ENCODE measurements at places on chromosomes 12 and 14.
A peak's percentile ranks its signal among the peaks of the same experiment; 100 is the strongest.

GRCh38 chr12:34400411-34400881 is 378.1 kb downstream of the ALG10 start:
- DNase-seq, result no peak

- DNase-seq, result no peak
These were observed 25.4 kb downstream of the SVOP start for GRCh38 chr12:108995370-108995992.

DNA sequence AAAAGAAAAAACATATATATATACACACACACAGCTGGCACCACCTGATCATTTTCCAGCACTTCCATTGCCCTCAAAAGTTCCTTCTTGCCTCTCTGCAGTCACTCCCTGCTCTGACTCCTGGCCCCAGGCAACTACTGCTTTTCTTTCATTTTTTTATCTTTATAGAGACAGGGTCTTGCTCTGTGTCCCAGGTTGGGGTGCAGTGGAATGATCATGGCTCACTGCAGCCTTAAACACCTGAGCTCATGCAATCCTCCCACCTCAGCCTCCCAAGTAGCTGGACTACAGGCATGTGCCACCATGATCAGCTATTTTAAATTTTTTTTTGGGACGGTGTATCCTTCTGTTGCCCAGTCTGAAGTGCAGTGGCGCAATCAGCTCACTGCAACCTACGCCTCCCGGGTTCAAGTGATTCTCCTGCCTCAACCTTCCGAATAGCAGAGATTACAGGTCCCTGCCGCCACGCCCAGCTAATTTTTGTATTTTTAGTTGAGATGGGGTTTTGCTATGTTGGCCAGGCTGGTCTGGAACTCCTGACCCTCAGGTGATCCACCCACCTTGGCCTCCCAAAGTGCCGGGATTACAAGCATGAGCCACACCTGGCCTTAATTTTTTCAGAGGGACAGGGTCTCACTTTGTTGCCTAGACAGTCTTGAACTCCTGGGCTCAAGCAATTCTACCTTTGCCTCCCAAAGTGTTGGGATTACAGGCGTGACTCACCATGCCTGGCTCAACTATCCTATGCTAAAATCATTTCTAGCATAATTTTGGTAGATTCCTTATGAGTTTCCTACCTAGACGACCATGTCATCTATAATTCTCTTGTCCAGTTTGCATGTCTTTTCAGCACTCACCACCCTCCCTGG is 7.8 kb downstream of the HSP90AA1 start:
- no peak for DNase-seq

- no peak for DNase-seq
These were observed 3.1 kb upstream of the DDHD1 start for GRCh38 chr14:53156238-53156637.

- no peak for DNase-seq
These were observed 142.3 kb downstream of the RTN1 start for GRCh38 chr14:59728304-59728703.

GRCh38 chr12:31517994-31518393 is 72.9 kb downstream of the DENND5B start:
- DNase-seq, result peak; percentile 15

GRCh38 chr12:8465301-8465996 is 9.7 kb downstream of the CLEC6A start:
- no peak for DNase-seq

DNA sequence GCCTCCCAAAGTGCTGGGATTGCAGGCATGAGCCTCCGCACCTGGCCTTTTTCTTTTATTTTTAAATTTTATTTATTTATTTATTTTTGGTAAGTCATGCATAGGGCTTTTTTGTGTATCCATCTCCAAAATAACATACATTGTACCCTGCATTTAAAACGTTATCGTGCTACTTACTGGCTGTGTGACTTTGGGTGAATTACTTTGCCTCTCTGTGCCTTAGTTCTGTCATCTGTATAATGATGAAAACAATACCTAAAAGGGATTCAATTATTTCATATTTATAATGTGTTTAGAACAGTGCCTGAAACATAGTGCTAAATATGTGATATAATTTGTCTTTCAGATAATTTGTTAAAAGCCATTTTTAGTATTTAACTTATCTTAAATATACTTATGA is 19.6 kb downstream of the ZCRB1 start:
- no peak for DNase-seq

- DNase-seq, result no peak
These were observed 996 bp downstream of the SLC41A2 start for GRCh38 chr12:104956870-104957718.

DNA sequence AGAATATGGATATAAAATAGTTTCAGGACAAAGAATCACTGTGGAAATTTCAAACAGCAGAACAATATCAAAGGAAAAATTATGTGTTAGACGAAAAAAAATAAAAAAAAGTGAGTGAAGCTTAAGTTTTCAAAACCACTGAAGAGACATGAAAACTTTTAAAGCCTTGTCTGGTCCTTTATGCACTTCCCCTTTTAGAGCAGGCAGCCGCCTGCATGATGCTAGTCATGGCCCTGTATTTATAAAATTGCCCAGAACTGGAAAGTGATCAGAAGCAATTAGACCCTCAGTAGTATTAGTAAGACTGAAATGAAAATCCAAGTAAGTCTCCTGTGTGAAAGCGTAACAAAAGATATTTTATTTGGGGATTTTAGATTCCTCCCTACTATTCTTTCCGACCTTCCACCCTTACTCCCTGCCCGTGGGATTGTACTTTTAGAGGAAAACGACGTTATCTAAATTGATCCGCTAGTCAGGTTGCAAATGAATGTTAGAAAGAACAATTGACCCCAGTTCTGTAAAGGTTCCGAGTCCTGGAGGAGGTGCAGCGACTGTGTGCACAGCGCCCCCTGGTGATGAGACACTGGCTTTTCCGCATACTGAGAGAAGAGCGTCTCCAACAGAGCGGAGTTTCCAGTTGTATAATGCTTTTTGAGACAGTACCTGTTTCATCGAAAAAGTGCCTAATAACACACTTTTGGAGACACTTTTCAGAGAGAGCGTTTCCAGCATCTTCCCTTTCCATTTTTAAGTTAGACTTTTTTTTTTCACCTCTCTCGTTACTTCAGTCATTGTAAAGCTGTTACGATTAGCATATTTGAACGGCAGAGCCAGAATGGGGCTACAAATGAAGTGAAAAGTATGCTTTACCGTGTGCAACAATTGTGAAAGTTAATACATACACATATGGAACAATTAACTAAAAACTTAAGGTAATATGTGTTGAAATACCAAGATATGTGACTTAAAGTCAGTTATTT is 12.4 kb downstream of the MGST1 start:
- peak; percentile 43 for DNase-seq

- no peak for DNase-seq
These were observed 7.6 kb upstream of the FLVCR2 start for GRCh38 chr14:75570797-75571196.

DNA sequence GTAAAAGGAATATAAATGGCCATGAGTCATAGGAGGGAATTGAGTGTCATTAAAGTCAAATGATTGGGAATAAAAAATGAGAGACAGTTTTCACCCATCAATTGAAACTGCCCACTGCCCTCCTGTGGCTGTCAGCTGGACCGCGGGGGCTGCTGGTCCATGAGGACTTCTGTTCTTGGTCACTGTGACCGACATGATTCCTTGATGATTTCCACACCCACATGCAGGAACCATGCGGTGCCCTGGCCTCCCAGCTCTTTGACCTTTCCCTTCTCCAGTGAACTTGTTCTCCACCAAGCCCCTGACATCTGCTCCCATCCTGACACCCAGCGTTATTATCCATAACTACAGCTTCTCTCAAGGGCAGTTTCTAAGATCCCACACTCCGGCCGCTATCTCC is 48.4 kb downstream of the C12orf75 start:
- DNase-seq, result no peak

DNA sequence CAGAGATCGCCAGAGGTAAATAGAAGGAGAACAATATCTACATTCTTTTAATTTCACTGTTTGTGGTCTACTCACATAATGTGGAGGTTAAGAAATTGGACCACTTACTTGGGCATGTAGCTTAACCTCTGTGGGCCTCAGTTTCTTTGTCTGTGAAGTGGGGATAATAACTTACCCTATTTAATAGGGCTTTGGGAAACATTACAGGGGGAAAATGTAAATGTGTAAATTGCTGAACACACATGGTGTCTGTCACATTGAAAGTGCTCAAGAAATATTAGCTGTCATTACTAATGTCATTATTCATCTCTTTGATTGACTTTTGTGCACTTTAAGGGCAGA is 140.5 kb downstream of the SLC8A3 start:
- no peak for DNase-seq

DNA sequence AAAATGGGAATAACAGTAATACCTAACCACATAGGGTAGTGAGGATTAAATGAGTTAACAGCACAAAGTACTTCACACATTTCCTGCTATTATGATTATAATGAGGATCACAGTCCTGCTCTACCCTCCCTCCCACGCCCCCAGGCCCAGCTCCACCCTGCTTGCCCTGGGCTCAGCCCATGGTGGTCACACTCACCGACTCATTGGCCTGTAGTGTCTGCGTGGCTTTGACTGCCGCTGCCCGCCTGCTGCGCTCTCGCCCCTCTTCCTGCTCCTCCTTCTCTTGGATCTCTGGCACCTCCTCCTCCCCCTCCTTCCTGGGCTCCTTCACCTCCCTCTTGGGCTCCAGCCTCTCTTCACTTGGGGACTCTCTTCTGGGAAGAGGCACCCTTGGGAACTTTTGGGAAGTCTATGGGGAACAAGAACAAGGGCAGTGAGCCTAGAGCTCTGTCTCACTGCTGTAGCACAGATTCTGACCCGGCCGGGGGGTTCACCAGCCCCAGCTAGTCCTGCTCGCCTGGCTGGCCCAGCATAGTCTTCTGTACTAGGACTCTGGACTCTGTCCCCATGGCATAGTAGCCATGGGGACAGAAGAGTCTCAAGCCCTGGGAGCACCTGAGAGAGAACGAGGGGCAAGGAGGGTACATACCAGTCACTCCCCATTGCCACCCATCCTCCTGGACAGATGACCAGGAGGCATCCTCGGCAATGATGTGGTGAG is 7.1 kb upstream of the PNMA1 start:
- no peak for DNase-seq

- DNase-seq, result peak; percentile 81
These were observed 58.2 kb downstream of the DICER1 start for GRCh38 chr14:95098984-95099599.

GRCh38 chr12:45914090-45914489 is 76.3 kb downstream of the SCAF11 start:
- peak; percentile 82 for DNase-seq

GRCh38 chr12:131962069-131962468 is 12.3 kb downstream of the EP400 start:
- no peak for DNase-seq

DNA sequence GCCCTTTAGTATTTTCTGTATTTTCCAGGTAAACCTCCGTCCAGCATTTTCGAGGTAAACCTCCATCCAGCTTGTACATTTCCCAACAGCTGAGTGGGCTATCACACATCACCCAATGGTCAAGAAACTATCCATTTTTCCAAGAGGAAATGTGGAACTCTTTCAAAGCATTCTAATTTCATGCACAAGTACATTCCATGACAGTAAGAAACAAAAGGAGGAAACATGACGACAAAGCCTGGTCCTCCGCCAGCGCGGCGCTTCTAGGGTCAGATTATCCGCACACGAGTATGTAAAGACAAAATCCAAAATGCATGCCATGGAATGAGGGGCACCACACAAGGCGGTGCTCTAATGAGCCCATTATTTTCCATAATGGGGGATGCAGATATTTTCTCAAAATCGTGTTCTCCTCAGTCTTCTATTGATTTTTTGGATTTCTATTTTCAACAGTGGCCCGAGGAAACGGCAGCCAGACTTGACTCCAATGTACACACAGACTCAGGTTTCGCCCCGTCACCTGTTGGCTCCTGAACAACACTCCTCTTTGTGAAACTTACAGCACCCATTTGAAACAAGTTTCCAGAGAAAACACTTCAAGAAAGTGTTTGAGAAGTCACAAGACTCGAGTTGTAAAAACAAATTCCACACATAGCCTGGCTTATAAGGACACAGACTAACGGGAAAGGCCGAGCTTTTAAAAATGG is 107.4 kb downstream of the PRICKLE1 start:
- peak; percentile 18 for DNase-seq

DNA sequence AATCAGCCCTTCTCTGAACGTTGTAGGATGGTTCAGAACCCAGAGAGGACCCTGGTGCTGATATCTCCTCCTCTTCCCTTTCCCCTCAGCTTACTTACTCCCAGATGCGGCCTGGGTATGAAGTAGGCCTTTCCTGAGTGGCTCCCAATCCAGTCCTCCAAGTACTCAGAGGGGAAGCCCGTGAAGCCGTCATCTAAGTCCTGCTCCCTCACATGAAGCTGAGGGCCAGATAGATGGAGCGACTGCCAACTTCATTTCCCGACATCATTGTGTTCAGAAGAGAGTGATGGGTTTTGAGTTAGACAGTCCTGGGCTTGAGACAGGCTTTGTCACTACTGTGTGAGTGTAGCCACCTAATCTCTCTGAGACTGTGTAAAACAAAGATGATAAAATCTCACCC is 2.7 kb downstream of the APOLD1 start:
- no peak for DNase-seq

GRCh38 chr12:42299392-42300308 is 26.2 kb downstream of the ZCRB1 start:
- peak; percentile 33 for DNase-seq

- peak; percentile 12 for DNase-seq
These were observed 94.6 kb upstream of the PRICKLE1 start for GRCh38 chr12:42683933-42684801.

- DNase-seq, result no peak
These were observed 127.8 kb downstream of the DAAM1 start for GRCh38 chr14:59316151-59316830.

GRCh38 chr12:77349689-77350370 is 284.5 kb upstream of the E2F7 start:
- DNase-seq, result no peak

GRCh38 chr12:47268501-47269454 is 189.0 kb upstream of the AMIGO2 start:
- no peak for DNase-seq

- DNase-seq, result no peak
These were observed 22.3 kb downstream of the NOS1 start for GRCh38 chr12:117339104-117339503.

GRCh38 chr14:79734151-79734550 is 477.2 kb downstream of the DIO2 start:
- DNase-seq, result no peak
